Pancreas (tissue), 10 donors: ENCODE measurements at places on chromosomes 1 and 21.

DNA sequence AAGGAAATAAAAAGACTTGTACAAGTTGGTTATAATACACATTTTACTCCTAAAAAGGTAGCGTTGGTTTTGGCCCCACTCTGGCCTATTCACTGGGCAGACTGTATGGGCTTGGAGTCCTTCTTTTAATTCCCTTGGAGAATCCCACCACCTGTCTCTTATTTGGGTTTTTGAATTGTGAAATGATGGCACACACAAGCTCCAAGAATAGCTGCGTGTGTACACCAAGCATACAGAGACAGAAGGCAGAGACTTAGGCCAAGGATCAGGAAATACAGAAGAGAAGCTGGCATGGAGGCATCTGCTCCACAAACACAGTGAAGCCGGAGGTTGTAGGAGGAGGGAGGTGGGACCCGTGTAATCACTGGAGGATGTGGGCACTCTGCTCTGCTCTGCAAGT is 29.1 kb downstream of the DDR2 start:
- H3K36me3 ChIP-seq, result no peaks in the 10 kb centered on the region
- H3K4me3 ChIP-seq, result no peak overlapping the region
- no peak for DNase-seq

- H3K4me3 ChIP-seq, result no peak overlapping the region
- no peak for DNase-seq
- no peaks in the 10 kb centered on the region for H3K4me1 ChIP-seq
- H3K36me3 ChIP-seq, result no peaks in the 10 kb centered on the region
These were observed 53.8 kb downstream of the NGF start for GRCh38 chr1:115284209-115284608.

DNA sequence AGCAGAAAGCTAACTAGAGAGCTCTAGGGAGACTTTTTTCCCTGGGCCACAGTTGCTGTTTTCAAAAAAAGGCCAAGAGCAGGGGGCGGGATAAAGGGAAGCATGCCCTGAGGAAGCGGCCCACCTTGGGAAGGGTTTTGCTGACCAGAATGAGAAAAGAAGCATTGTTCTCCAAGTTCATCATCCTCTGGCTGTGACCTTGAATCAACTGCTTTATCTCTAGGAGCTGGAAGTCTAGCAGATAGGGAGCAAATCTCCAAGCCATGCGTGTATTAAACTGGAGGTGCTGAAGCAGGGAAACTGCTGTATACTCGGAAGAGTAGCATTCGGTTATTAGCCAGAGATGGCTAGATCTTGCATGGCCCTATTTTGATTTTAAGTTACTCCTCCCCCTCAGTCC is 64.8 kb downstream of the ATP2B4 start:
- no peak overlapping the region for H3K4me3 ChIP-seq
- H3K4me1 ChIP-seq, result peaks cover 9% of the 10 kb centered on the region
- no peaks in the 10 kb centered on the region for H3K36me3 ChIP-seq
- no peaks in the 10 kb centered on the region for H3K27me3 ChIP-seq
- H3K27ac ChIP-seq, result no peak overlapping the region
- DNase-seq, result no peak

- H3K27me3 ChIP-seq, result no peaks in the 10 kb centered on the region
- H3K27ac ChIP-seq, result no peak overlapping the region
- H3K4me3 ChIP-seq, result no peak overlapping the region
- no peaks in the 10 kb centered on the region for H3K4me1 ChIP-seq
- no peaks in the 10 kb centered on the region for H3K36me3 ChIP-seq
These were observed 122.1 kb downstream of the NUF2 start for GRCh38 chr1:163443863-163444262.

- H3K27ac ChIP-seq, result no peak overlapping the region
- no peaks in the 10 kb centered on the region for H3K36me3 ChIP-seq
- no peaks in the 10 kb centered on the region for H3K4me1 ChIP-seq
- no peaks in the 10 kb centered on the region for H3K27me3 ChIP-seq
- no peak overlapping the region for H3K4me3 ChIP-seq
These were observed 348.7 kb downstream of the PCP4 start for GRCh38 chr21:40215941-40216340.

DNA sequence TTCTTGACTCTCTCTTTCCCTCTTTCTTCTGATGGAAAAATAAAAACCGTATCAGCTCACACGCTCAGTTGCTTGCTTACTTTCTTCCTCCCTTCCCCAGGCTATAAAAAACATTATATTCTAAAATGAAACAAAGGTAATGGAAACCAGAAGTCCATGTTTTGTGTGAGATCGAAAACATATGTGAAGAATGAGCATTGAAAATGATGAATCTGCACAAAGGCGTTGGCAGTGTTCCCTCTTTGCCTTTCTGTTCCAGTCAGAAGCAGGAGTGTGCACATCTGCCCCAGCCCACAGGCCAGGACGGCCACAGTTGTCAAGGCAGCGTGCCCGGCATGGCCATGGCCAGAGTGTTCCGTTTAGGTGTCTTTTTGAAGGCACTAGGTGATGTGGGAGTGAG is 185.3 kb upstream of the USP24 start:
- no peak overlapping the region for H3K4me3 ChIP-seq
- DNase-seq, result no peak
- no peaks in the 10 kb centered on the region for H3K4me1 ChIP-seq
- no peak overlapping the region for H3K27ac ChIP-seq
- peaks cover 2% of the 10 kb centered on the region for H3K27me3 ChIP-seq
- H3K36me3 ChIP-seq, result no peaks in the 10 kb centered on the region

- no peak overlapping the region for H3K4me3 ChIP-seq
- no peak overlapping the region for H3K27ac ChIP-seq
- H3K27me3 ChIP-seq, result no peaks in the 10 kb centered on the region
- H3K4me1 ChIP-seq, result no peaks in the 10 kb centered on the region
These were observed 21.2 kb upstream of the EPRS1 start for GRCh38 chr1:220067269-220068204.

GRCh38 chr1:30872948-30873263 is 35.7 kb downstream of the SDC3 start:
- no peak overlapping the region for H3K27ac ChIP-seq
- no peaks in the 10 kb centered on the region for H3K27me3 ChIP-seq
- H3K36me3 ChIP-seq, result no peaks in the 10 kb centered on the region
- DNase-seq, result no peak
- no peaks in the 10 kb centered on the region for H3K4me1 ChIP-seq

GRCh38 chr1:110482662-110483307 is 31.8 kb downstream of the PROK1 start:
- H3K4me1 ChIP-seq, result peaks cover 6% of the 10 kb centered on the region
- H3K27ac ChIP-seq, result no peak overlapping the region
- H3K4me3 ChIP-seq, result no peak overlapping the region
- no peaks in the 10 kb centered on the region for H3K27me3 ChIP-seq
- H3K36me3 ChIP-seq, result no peaks in the 10 kb centered on the region
- no peak for DNase-seq
